DMS 273 treated with DMSO at 0.1 percent for 48 hours (cell line): ENCODE measurements at places on chromosomes 6 and 20.

DNA sequence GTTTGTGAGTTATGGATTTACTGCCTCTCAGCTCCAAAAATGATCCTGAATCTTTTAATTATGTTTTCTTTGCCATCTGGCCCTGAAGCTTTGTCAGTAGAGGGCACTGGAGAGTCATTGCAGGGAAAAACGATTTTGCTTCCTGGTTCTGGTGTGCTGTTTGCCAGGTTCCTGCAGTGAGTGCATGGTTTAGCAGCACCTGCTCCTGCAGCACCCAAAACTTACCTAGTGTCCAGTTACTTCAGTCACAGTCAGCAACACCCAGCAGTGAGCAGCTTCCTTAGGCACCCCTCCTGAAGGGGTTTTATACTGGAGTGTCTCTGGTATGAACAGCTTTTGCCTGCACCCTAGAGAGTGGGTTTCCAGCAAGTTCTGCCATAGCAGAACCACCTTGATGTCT is 6.0 kb upstream of the TRIM26 start:
- DNase-seq: peak; percentile 9

- DNase-seq: no peak
Measured at GRCh38 chr6:15484821-15485220, 178.0 kb downstream of the DTNBP1 start.

DNA sequence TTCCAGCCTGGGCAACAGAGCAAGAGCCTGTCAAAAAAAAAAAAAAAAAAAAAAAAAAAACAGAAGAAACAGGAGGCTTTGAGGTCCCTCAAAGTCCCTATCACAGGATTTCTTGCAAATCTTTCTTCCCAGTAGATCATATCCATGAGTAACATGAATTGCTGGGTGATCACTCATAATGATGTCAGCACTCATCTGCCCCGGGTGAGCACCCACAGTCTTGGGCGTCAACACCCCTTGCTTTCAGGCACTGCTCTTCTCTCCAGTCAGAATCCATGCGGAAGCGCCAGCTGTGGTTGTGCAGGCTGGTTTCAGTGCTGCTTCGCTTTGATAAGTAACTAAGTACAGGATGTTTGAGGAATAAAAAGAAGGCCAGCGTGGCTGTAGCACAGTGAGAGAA is 40.2 kb upstream of the INSM1 start:
- no peak for DNase-seq

DNA sequence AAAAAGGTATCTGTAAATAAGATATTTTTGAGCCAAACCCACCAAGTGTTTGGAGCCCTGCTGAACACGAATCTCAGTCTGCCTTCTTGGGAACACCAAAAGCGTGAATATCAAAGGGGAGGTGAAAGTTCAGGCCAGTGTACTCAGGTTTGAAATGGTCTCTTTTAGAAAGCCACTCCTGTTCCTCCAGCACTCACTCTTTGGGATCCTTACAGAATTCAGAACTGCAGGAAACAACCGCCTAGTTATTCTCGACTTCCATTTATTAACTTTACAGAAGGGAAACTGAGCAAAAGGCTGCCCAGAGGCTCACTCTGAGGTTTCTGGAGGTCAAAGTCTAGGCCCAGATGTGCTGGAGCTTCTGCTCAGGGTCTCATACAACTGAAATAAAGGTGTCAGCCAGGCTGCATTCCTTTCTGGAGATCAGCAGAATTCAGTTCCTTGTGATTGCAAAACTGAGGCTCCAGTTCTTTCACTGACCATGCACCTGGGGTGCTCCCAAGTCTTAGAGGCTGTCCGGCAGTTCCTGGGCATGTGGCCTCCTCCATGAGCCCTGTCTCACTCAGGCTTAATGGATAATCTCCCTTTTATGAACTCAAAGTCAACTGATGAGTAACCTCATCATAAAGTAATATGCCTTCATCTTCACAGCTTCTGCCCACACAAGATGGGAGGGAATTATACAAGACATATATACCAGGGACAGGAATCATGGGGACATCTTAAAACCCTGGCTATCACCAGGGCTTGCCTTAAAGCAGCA is 65.5 kb upstream of the TNFAIP3 start:
- DNase-seq: no peak

DNA sequence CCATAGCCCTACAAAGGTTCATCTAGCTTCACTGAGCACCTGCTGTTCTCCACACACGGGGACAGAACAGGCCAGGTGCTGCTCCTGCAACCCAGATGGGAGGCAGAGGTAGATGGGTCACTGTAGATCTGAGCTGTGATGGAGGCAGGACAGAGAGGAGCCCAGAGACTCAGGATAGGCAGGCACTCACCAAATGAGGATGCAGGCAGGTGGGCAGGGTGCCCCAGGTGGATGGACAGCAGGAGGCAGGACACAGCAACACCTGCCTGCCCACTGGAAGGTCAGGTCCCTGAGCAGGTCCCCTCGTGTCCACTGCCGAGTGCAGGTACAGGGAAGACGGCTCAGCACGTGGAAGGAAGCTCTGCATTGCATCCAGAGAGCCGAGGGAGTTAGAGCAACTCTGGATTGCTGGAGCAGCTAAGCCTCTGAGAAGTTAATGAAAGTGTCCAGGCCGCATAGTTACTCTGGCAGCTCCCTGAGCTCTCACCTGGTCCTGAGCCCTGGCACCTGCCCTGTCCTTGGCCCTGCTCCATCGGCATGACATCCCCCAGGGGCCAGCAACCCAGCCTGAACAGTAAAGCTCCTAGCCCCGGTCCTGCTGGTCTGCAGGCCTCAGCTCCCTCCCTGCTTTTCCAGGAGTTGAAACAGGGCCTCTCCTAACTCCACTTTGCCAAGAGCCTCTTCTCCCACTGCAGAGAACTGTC is 4.9 kb upstream of the YTHDF1 start:
- DNase-seq: no peak

GRCh38 chr20:59683181-59683580 is 78.8 kb downstream of the PHACTR3 start:
- DNase-seq: no peak

DNA sequence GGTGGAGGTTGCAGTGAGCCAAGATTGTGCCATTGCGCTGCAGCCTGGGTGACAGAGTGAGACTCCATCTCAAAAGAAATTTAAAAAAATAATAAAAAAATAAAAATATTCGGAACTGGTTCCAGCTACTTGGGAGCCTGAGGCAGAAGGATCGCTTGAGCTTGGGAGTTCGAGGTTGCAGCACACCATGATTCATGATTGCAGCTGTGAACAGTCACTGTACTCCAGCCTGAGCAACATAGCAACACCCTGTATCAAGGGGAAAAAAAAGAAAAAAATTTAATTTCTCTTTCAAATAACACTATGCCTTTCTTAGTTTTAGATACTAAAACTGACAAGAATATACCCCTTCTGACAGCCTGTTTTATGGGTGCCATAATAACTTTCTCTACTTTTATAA is 10.5 kb downstream of the KDM1B start:
- DNase-seq: no peak

DNA sequence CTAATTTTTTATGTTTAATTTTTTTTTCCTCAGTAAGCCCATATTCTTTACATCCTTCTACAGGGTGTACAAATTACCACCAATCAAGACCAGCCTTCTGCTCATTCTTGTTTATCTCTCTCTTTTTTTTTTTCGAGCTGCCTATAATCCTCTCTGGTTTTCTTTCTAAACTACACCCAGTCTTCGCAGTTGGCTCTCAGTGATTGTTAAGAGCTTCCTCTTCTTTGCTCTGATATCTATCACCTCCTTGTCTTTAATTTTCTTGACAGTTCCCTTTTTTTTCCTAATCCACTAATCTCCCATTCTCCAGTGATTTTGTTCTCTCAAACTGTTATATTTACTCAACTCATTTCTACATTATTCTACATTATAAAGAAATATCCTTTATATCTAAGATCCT is 38.5 kb upstream of the PTPRK start:
- no peak for DNase-seq

DNA sequence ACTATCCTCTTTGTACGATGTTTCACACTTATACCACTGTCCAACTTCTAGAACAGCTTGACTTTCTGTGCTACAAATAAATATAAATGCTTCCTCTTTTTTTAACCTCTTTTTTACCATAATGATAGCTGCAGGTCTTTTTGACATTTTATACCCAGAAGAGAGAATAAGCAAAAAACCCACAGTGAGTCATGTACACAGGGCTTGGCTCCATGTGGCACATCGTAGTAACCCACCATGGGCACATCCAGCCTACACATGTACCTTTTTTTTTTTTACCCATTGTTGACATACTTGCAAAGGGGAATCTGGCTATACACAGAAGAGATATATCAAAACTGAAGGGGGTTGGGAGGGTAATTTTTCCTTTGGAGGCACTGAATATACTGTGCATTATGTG is 59.5 kb upstream of the RSPO3 start:
- DNase-seq: no peak

DNA sequence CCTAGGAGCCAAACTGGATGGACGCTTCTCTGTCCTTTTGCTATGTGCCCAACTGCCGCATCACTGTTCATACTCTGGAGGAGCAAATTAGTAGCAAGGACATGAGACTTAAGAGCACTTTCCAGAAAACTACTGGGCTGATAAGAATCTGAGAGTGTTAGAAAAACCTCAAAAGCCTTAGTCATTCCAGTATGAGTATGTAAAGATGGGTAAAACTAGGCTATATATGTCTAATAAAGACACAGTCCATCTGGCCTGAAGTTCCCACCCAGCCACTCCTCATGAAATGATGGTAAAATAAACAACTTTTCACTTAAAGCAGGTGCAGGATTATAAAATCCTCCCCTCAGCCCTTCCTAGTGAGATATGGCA is 30.6 kb downstream of the SHLD1 start:
- no peak for DNase-seq

- DNase-seq: no peak
Measured at GRCh38 chr6:112618849-112619248, 271.7 kb downstream of the RFPL4B start.

DNA sequence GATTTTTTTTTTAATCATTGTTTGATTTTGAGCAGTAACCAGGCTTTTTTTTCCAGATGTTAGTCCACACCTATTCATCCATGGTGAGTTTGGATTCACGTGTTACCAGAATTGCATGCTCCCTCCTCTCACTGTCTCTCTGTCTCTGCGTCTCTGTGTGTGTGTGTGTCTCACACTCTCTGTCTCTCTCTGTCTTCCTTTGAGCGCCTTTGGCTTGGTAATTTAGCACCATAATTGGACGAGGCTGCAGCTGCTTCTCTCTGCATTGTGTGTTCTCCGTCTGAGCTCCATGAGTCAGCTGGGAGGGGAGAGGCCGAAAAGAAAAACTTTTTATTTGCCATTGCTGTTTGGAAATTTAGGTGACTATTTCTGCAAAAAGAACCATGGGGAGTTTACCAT is 3.4 kb downstream of the TFAP2B start:
- DNase-seq: no peak

GRCh38 chr6:21726676-21727075 is 133.1 kb downstream of the SOX4 start:
- no peak for DNase-seq

DNA sequence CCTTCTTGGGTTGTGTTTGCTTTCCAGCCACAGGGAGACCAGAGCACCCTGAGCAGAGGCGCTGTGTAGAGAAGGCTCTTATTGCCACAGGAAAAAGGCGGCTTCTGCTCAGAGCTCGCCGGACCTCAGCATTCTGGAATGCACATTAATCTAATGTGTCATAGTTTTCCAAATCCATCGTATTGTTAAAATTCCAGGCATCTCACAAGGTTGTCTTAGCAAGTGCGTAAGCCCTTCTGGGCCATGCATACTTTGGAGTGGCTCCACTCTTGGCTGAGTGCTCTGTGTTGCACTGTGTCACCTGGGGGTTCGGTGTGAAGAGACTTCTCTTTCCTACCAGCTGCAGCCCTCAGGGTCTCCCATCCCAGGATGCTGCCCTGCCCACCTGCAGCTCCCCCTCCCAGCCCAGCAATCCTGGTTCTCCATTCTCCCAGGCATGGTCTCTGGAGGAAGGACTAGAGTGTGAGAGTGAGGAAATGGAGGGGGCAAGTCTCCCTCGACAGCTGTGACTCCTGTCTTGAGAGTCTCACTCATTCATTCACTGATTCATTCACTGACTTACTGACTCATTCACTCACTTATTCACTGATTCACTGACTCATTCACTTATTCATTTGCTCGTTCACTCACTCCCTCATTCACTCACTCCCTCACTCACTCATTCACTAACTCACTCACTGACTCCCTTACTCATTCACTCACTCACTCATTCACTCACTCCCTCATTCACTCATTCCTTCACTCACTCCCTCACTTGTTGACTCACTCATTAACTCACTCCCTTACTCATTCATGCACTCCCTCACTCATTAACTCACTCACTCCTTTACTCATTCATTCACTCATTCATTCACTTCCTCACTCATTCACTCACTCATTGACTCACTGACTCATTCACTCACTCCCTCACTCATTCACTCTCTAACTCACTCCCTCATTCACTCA is 83.7 kb upstream of the MPC1 start:
- DNase-seq: no peak

GRCh38 chr20:51460569-51461265 is 81.8 kb downstream of the NFATC2 start:
- DNase-seq: no peak

DNA sequence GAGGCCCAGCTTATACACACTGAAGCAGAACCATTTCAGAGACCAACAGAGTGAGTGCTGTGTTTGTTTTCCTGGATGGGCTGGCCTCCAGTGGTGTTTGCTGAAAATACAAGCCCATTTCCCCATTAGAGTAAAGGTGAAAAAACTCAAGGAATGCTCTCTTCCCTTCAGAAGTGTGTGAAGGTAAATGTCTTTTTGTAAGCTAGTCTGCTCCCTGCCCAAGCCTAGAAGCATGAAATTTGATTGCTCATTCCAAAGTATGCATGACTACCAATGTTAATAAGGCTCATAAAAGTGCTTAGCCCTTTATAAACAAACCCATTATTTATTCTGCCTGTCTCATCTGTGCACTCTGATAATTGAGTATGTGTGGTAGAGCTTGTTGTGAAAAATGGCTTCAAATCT is 59.1 kb downstream of the ADGRF1 start:
- DNase-seq: no peak

DNA sequence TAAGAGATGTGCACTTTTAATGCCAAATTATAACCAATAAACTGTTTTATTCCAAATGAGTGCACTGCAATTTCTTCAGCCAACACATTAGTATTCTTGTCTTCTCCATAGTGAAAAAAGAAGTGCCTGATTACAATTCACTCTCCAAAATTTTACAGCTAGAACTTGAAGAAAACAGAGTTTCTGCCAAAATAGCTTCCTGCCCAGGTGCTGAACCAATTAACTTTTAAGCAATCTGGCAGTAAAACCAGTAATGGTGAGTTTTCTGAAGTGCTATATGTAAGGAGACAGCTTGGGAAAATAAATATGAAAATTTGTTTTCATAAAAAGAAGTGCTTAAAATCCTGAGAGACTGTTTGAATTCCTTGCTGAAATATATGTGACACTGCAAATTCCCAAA is 266.0 kb upstream of the NT5E start:
- DNase-seq: no peak

DNA sequence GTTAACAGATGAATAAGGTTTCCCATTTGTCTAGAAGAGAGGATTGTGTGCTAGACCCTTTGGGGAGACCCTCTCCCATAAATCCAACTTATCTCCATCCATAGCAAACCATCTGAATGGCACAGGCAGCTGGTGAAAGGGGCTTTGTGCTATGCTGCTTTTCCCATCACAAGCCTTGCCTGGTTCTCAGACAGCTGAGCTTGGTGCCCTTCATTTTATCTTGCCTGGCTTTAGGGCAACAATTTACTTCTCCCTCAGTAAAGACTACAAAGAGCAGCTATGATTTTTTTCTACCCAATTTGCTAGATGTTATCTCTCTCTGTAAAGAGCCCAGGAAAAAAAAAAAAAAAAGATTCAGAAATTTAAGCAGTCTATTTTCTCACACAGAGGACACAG is 117.0 kb upstream of the COL21A1 start:
- DNase-seq: no peak
